A549 treated with RU486 at 1 μM for 4 hours (cell line): ENCODE measurements at places on chromosomes 2 and 18. TPM values are rescaled to one million over a fixed set of nuclear protein-coding genes. Genes with fewer than 3 reads are reported as not detected.

NMS gene
- total RNA-seq: not detected in 5 replicates

HRH4 gene
- 0.02 TPM in 1 of 5 replicates, not detected in the others for total RNA-seq

NMUR1 gene
- total RNA-seq: not detected in 5 replicates

VWA3B gene
- 0.51 to 0.77 TPM (median 0.62 TPM) in 3 of 5 replicates, not detected in the others for total RNA-seq

SRD5A2 gene
- total RNA-seq: 0.02 TPM in 2 of 5 replicates, not detected in the others

SCYGR4 gene
- not detected in 5 replicates for total RNA-seq

ASXL3 gene
- total RNA-seq: not detected in 5 replicates

HDHD2 gene
- total RNA-seq: 3.3 to 9.2 TPM (median 8.2 TPM) in 5 replicates

ZFP36L2 gene
- total RNA-seq: 19.9 to 31.5 TPM (median 29.1 TPM) in 5 replicates

IL36A gene
- not detected in 5 replicates for total RNA-seq

PSD4 gene
- 8.2 to 12.1 TPM (median 10.6 TPM) in 5 replicates for total RNA-seq

DLX1 gene
- 3.5 to 4.3 TPM (median 3.9 TPM) in 5 replicates for total RNA-seq

DSC2 gene
- total RNA-seq: 0.93 to 1.8 TPM (median 1.3 TPM) in 5 replicates

BOLL gene
- total RNA-seq: not detected in 5 replicates

APLF gene
- 0.50 to 0.89 TPM (median 0.59 TPM) in 5 replicates for total RNA-seq
